Testis (tissue), 5 donors: ENCODE measurements at places on chromosomes 3 and 15. TPM values are rescaled to one million over a fixed set of nuclear protein-coding genes. Genes with fewer than 3 reads are reported as not detected.

ENTPD3 gene
- polyA plus RNA-seq, result 0.57 TPM

CCR8 gene
- not detected for polyA plus RNA-seq

HHLA2 gene
- polyA plus RNA-seq, result 5.2 TPM

KLF15 gene
- polyA plus RNA-seq, result 8.5 TPM

KCNMB3 gene
- 7.1 TPM for polyA plus RNA-seq

DNA sequence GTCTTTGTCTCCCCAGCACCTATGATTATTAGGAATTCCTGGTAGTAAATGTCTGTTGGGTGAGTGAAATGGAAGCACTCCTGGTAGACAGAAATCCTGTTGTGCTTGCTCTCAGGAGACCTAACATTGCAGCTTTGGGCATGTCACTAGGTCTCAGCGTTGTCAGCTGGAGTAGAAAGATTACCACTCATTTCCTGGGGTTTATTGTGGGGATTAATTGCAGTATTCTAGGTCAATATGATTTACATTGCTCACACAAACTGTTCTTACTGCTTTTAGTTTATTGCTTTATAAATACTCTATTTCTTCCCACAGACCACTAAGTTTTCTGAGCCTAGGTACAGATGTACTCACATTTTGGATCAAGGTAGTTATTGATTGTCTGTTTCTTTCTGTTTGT lies 5.1 kb downstream of the TSEN2 start:
- no peak for DNase-seq

DNA sequence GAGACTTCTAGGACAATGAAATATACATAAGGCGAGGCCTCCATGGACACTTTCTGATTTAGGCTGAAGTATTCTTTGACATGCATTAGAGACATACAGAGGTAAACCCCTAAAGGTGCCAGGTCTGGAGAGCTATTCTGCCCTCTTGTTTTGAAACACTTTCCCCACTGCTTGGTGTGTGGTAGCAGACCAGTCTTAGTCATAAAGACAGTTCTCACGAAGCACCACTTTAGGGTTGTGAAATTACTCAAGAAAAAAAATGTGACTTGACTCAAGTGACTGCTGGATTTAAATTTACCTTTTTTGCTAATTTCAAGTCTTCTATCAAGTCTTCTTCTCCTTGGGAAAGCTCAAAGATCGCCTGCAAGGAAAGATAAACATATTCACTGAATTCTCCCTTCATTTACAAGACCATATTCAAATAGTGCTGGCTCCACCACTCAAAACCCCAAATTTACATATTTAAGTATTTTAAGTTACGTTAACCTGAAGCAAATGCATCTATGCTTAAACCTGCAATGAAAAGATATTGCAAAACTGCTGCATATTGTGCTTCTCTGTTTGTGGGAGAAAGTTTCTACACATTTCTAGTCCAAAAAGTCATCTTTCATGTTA lies 48.4 kb downstream of the ARHGEF3 start:
- no peak for DNase-seq

DNA sequence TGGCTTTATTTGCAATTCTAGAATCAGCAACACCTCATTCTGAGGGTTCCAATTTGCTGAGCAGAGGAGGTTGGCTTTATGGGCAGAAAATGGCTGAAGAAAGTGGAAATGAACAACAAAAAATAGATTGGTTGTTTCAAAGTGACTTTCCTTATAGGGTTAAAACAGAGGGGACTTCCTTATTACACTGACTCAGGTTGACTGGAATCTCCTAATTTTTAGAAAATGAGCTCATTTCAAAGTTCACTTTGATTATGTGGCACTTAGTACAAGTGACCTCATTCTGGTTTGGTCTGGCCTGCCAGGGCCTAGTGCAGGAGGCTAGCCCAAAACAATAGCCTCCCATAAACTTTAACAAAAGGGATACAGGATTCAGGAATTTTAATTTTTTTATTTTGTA lies 41.4 kb downstream of the NFKBIZ start:
- no peak for DNase-seq

DNA sequence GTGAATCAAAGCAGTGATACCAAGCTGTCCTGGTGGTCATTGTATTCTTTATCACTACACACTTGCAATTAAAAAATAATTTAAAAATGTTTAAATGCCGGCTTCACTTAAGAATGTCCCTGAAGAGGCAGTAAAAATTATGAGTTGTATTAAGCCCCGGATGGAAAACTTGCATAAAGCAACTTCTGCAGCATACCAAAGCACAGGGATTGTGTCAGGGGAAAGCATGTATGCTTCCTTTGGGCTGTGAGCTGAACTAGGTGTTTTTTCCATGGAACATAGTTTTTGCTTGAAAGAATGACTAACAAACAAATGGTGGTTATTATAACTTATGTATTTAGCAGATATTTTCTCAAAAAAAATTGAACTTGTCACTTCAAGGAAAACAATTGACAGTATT lies 143.1 kb downstream of the ARNT2 start:
- no peak for DNase-seq
